SK-N-SH treated with all-trans-retinoic acid at 6 μM for 48 hours (cell line): ENCODE measurements at places on chromosomes 16 and 17.
A peak's percentile ranks its signal among the peaks of the same experiment; 100 is the strongest.

DNA sequence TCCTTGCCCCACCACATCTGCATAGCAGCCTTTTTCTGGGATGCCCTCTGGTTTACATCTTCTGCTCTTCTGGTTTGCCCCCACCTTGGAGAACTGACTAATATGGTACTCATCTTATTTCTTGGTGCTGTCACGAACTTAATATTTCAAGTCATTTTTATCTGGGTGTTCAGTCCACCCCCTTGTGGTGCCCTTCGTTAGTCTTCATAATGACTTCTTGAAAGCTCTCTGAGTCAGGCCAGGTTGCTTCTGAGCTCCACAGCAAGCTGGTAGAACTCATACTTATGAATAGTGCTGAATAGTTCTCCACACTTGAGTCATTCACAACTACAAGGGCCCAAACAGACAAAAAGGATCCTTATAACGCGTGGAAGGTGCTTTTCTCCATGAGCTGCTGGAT is 35.8 kb upstream of the TEKT3 start:
- peak; percentile 39; the same call in 2 of the 3 replicates for ATAC-seq

DNA sequence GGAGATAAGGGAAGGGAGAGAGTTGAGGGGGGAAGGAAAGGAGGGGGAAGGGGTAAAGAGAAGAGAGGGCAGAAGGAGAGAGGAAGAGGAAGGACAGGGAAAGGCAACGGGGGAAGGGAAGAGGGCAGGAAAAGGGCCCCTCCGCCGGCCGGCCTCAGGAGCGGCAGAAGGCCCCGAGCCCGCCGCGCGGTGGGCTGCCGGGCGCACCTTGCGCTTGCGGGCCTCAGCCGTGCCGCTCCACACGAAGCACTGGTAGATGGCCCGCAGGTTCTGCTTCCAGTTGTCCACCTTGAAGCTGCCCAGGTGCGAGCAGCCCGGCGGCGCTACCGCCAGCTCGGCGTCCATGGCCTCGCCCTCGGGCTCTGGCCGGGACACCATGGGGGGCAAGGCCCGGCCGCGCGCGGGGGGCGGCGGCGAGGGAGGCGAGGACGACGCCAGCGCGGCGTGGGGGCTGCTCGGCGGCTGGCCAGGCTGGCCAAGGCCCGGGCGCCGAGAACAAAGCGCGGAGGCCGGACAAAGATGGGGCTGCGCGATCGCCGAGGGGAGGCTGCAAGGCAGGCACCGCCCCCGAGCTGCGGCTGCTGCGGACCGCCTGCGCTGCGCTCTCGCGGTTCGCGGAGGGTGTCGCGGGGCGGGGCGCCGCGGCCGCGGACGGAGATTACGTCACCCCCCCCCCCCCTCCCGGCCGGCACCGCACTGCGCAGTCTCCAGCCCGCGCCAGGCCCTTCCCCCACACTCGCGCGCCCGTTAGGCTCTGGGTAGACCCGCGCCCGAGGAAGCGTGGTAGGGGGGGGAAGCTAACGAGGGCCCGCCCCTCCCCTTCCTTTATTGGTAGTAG is at the start of gene USP22:
TSS of gene USP22 (minus strand) at position 554 of the 838 bp plus-strand sequence. CDS start at position 378, 176 bp downstream.
- ATAC-seq = peak; percentile 71

- ATAC-seq = no peak
These were observed 2.2 kb downstream of the ZNF276 start for GRCh38 chr16:89723279-89724250.

GRCh38 chr16:26111900-26112299 is 420.1 kb downstream of the HS3ST4 start:
- ATAC-seq = no peak

DNA sequence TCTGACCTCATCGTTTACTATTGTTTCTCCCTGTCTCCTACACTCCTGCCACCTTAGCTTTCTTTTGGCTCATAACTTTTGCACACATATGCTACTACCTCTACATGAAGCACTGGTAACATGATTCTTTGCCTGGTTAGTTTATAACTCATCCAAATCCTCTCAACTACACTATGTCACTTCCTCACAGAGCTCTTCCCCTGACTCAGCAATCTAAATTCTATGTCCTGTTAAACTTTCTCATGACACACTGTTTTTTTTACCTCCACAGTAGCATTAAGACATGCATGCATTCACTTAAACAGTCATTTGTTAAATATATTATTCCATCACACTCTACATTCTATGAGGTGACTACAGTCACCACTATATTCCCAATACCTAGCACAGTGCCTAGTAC is 19.7 kb downstream of the APPBP2 start:
- peak; percentile 91 for ATAC-seq

DNA sequence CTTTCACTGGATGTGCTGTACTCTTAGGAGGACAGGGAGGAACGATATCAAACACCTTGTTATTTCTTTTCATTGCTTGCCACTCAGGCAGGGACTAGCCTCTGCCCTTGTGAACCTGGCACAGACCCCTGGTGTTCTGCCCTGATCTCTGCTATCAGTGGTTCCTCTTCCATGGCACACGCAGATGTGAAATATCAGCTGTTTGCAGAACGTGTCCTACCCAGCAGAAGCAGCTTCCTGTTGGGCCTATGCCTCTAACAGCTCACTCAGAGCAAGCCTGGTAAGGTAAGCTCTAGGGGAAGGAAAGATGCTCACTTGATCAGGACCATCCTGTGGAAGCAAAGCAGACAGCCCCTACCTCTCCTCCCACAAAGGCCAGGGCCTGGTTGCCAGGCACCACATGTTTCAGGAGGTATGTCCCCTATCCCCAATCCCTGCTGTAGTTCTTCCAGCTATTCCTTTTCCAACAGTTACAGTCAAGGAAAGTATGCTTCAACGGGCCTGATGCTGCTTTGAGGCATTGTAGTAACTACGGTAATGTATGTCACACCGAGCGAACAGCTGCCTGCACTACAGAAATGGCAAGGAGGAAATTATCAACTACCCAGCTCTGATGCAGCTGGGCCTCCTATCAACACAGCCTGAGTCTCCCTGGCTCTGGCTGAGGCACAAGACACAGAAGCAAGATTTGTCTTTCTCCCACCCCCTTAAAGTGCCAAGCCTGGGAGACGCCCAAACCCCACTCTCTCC is 41.3 kb upstream of the GFOD2 start:
- no peak for ATAC-seq

GRCh38 chr16:69747115-69747514 is 7.6 kb downstream of the NOB1 start:
- ATAC-seq = no peak

DNA sequence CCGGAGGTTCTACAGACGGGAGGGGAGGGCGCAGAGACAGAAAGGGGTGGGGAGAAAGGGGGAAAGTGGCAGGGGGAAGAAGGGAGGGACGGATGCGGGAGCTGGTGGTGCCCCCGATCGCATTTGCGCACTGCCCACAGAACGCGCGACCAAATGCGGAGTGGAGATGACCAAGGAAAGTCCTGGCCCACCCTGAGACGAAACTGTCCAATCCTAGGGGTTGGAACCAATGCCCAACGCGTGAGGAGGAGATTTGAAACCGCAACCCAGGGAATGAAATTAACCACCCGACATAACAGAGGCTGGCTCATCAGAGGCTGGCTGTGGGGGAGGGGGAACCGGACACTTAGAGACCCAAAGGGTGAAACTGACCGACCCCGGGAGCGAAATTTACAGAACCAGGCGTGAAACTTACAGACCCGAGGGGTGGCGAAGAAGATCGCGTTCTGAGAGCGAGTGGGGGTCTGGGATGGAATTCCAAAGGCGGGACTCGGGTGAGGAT is 1.4 kb downstream of the HES7 start:
- ATAC-seq = no peak

GRCh38 chr17:75110234-75110937 is 617 bp downstream of the ARMC7 start:
- ATAC-seq = peak; percentile 18

DNA sequence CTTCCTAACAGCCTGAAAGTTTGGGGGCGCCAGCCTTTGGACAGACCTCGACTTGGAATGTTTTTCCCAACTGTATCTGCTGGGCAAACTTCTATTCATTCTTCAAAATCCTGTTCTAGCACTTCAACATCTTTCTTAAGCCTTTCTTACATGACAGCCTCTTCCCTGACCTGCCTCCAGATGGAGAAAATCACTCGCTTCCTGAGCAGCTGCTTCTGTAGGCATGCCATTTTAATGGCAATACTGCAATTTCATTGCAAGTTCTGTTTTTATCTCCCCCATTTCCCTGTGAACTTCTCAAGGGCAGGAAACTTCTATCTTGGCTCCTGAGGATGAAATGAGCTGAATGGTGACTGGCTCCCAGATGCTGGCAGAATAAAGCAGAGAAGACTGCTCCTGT is 128.8 kb upstream of the ASIC2 start:
- no peak for ATAC-seq

GRCh38 chr16:58850678-58851020 is 116.5 kb upstream of the GOT2 start:
- ATAC-seq = no peak

- no peak for ATAC-seq
These were observed 14.1 kb upstream of the HOXB9 start for GRCh38 chr17:48639982-48640857.

- no peak for ATAC-seq
These were observed 52.8 kb downstream of the NTN1 start for GRCh38 chr17:9074131-9074530.

DNA sequence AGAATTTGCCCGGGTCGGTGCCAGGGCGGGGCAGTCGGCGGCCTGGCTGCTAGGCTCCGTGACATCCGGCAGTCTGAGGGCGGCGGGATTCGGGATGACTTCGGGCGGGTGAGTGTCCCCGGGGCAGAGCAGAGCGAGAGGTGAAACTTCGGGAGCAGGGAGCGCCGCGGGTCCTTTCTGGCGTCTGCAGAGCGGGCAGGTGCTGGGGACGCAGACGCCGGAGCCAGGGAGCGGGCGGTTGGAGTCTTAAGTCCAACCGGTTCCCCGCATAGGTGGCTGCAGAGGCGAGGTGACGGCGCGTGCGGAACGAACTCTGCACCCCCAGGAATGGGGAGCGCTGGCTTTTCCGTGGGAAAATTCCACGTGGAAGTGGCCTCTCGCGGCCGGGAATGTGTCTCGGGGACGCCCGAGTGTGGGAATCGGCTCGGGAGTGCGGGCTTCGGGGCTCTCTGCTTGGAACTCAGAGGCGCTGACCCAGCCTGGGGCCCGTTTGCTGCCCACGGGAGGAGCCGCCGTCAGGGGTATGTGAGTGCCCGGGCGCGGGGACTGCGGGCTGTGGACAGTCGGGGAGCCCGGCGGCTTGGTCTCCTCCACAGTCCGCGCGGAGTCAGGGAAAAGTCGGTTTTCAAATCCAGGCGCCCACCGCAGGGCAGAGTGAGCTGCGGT is at the start of gene B4GALNT2:
TSS of gene B4GALNT2 (plus strand) at position 71 of the 666 bp plus-strand sequence. CDS start at position 95, 24 bp downstream.
- peak; percentile 55 for ATAC-seq

- ATAC-seq = no peak
These were observed 275.1 kb downstream of the BCAS3 start for GRCh38 chr17:60952747-60953146.

- no peak for ATAC-seq
These were observed 25.4 kb downstream of the YWHAE start for GRCh38 chr17:1374431-1375177.

GRCh38 chr17:9343516-9343915 is 232.1 kb downstream of the STX8 start:
- no peak for ATAC-seq

GRCh38 chr17:52035336-52035915 is 123.1 kb downstream of the CA10 start:
- ATAC-seq = no peak

GRCh38 chr16:2194852-2195321 is 1.5 kb downstream of the CASKIN1 start:
- ATAC-seq = peak; percentile 80

DNA sequence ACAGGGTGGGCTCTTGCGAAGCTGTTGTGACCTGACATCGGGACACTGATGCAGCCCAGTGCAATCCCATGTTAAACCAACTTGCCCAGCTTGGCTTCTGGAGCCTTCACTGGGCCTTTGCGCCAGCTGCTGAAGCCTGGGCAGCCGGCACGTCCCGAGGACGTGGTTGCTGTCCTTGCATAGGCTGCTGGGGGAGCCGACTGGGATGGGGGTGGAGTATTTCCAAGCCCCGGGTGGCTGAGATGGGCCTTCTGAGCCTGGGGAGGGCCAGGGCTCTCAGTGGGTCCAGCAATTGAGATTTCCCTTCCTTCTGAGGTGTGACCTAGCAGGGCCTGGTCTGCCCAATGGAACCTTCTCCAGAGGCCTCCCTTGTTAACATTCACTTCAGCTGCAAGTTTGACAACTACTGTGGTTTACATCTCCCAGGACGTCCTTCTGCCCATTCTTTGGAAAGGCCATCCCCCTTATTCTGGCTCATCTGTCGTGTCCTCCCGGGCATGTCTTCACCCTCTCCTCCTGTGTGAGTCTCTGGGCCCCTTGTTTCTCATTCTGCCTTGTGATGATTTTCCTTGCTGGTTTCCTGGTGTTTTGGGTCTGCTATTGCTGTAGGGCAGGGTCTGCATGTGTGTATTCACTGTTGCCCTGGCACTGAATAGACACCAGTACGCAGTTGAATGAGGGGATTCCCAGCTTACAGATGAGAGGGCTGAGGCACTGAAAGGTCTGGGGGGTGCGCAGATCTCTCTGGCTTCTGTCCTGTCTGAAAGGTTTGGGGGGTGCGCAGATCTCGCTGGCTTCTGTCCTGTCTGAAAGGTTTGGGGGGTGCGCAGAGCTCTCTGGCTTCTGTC is 34.4 kb downstream of the HAPSTR1 start:
- peak; percentile 4; the same call in 1 of the 3 replicates for ATAC-seq

DNA sequence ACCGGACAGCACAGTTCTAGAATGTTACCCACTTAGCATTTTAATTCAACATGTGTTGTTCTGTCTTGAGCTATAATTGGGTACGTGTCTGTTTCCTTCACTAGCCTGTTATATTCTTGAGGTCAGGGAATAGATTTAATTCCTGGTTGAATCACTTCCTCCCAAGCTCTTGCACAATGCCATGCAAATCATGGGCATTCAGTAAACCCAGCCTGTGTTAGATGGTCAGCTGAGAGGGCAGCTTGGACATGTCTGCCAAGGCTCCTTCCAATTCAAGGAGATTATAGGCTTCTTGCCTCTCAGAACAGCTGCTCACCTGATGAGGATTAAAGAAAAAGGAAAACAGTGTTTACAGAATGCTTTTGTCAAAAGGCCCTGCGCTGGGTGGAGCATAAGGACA is 12.6 kb downstream of the C1QTNF1 start:
- peak; percentile 87 for ATAC-seq

- ATAC-seq = no peak
These were observed 5.1 kb downstream of the NBR1 start for GRCh38 chr17:43176119-43176570.

DNA sequence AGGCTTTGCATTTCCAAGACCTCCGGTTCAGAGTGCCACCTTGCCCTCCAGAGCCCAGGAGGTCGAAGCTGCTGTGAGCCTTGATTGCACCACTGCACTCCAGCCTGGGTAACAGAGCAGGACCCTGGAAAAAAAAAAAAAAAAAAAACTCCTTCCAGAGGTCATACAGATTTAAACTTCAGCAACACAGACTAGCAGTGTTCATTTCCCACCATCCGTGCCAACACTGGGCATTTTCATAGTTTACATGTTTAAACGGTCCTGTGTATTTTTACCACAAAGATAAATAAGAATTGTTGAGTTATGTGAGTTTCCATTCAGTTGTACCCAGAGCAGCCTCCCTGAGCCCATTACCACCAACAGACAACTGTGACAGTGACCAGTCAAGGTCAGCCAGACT is 50.4 kb downstream of the ZDHHC7 start:
- no peak for ATAC-seq

DNA sequence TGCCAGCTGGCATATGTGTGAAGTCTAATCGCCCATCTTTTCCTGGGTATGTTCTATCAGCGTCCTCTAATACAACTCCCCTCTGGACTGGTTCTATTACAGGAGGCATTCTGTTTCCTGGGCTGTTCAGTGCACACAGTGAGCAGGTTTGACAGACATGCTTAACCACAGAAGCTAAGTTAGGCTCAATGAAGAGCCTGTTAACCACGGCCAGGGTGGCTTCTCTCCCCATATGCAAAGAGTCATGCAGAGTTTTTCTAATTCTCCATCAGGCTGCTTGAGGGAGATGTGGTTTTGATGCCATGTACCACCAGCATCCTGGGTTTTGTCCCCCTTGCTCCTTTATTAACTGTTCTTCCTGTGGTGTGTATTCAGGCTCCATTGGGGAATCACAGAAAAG is 57.2 kb upstream of the ALOX12 start:
- peak; percentile 28 for ATAC-seq
